Stimulated activated CD4-positive, alpha-beta T cell treated with anti-CD3 and anti-CD28 coated beads, Interleukin-4, amount 100 ng/mL, for 48 hours (primary cell): ENCODE measurements at places on chromosomes 5 and 9.

DNA sequence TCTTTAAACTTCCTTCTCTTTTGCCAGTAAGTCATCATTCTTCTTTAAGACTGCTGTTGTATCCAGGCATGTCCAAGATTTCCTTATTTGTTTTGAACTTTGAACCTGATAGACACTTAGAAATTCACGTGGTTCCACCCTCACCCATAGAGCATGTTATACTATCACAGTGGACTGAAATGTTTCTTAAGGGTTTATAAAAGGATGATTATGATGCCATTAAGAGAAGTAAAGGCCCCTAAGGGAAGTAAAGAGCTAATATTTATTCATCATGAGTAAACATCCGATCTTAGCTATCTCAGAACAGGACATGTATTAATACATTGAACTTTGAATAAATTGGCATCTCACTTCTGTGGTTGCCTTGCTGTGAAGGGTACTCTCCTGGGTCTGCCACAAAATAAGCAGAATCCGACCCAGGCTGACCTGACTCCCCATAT, 49.8 kb downstream of the PRKACG start:
- no peak for DNase-seq

DNA sequence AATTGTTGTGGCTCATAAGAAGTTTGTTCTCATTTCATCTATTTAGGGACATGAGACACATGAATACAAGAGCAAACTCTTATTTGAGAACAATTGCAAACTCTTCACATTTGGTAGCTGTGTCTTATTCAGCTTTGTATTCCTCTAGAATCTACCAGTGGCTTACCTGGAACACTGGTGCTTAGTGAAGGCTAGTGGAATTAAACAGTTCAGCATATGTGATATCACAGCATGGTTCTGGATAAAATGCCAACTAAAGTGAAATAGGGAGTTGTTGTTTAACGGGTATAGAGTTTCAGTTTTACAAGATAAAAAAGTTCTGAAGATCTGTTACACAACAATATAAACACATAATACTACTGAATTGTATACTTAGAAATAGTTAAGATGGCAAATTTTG, 48.9 kb downstream of the NRG2 start:
- no peak for DNase-seq

GRCh38 chr9:99019510-99020331, 76.0 kb downstream of the COL15A1 start:
- no peak for DNase-seq

GRCh38 chr5:96195123-96195522, 233.5 kb upstream of the ELL2 start:
- DNase-seq = no peak

DNA sequence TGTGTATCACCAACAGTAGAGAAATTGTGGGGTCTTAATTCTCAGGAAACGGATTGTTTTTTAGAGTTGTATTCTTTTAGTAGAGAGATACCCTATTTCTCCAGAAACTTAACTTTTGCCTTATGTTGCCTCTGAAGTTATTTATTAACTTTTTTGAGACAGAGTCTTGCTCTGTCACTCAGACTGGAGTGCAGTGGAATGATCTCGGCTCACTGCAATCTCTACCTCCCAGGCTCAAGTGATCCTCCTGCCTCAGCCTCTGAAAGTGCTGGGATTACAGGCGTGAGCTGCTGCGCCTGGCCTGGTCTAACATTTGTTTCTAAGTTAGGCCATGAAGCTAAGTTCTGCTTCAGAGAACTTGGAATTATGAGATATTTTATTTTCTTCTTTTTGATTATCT, 75.0 kb downstream of the CFAP95 start:
- DNase-seq = no peak

- DNase-seq = no peak
Measured at GRCh38 chr9:94826644-94827410, 100.3 kb downstream of the AOPEP start.

GRCh38 chr5:87154191-87154590, 113.5 kb upstream of the RASA1 start:
- DNase-seq = no peak

DNA sequence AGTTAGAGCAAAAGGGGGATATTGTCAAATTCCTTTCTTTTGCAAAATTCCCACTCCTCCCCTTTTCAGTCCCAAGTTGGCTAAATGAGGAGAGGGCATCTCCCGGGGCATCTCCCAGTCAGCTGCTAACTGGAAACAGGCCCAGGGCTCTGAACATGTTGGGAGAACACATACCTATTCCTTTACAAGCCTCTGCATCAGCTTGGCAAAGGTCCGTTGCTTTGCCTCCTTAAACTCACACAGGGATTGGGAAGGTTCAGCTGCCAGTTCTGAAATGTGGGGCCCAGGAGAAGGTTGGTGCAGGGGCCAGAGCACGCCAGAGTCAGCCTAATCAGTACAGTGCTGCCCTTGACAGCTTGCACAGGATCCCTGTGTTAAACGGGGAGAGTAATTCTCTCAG, 11.0 kb upstream of the DMRT3 start:
- no peak for DNase-seq

DNA sequence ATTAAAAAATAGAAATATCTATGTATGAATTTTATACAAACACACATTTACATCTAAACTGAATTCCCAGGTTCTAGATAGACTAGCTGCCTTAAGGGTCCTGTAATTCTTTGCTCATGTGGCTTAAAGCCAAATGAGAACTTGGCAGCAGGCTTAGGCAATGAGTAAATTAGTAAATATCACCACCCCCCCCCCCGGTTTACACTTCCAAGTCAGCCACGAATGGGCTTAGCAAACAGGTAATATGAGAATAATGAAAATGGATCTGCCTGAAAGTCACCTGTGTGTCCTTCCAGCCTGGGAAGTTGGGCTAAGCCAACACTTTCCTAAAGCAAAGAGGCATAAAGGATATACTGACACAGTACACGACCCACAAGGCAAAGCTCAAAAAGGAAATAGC, 108.6 kb downstream of the KLHL3 start:
- DNase-seq = no peak

DNA sequence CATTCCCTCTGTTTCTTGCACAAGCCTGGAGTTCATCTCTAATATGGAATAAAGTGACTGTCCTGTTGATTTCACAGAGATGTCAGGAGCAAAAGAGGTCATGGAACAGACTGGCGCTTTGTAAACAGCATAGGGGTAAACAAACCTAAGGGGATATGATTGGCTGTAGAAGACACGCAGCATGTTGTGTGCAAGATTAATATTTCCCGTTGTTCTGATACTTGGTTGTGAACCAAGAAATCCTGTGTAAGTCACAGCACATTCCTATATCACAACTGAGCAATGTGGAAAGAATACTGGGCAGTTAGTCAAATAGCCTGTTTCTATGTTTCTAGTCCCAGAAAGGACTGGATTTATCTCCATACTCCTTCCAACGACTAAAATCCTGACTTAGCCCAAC, 3.2 kb downstream of the ADAMTS12 start:
- DNase-seq = no peak

- no peak for DNase-seq
Measured at GRCh38 chr9:33436445-33436844, 10.9 kb downstream of the AQP3 start.

GRCh38 chr5:33691856-33692255, 199.9 kb downstream of the ADAMTS12 start:
- no peak for DNase-seq

DNA sequence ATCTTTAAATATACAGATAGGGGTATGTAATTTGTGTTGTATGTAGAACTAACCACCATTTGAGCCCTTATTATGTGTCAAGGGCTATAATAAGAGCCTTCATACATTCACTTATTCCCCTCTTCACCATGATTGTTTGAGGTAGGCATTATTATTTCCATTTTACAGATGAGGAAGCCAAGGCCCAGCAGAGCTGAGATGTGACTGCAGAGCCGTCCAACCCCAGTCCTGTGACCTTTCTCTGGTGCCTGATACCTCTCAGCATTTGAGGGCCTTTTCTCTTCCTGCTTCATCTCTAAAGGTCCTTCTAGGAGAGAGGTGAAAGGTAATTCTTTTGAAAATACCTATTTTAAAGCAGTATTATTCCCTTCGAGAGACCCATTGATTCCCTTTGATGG, 37.3 kb downstream of the PIP5K1B start:
- no peak for DNase-seq

GRCh38 chr9:99118782-99119466, 14.0 kb downstream of the TGFBR1 start:
- peak; percentile 32 for DNase-seq

DNA sequence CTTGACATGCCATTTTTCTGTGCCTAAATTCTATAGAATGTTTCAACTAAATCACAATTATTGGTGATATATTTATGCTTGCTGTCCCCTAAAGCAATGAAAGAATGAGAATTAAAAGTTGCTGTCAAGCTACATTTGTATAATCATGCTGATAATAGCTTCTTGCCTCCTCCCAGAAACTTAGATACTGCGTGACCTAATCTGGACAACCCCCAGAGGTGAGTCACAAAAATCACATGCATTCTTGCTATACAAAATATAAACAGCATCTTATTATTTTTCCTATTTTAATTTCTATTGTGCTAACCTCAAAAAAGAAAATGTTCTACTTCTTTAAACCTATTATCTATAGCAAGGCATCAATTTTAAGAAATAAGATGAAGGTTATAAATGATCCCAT, 995.8 kb upstream of the ACO1 start:
- no peak for DNase-seq

- DNase-seq = no peak
Measured at GRCh38 chr5:174563899-174564298, 160.5 kb upstream of the MSX2 start.

- no peak for DNase-seq
Measured at GRCh38 chr9:69307446-69308205, 17.4 kb upstream of the ENTREP1 start.

DNA sequence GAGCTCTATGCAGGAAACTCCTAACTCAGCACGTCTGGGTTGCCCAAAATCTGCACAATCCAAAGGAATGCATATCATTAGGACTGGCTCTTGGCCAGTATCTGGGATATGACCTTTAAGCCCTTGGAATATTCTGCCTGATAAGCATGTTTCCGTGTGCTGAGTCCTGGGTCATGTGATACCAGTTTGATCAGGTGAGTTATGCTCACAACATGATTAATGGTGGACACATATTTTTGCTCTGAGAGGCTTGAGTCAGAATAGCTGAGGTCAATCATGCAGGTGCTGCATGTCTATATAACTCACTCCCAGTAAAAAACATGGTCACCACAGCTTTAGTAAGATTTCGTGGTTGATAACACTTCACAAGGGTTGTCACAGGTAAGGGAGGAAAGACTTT, 408.8 kb downstream of the YTHDC2 start:
- no peak for DNase-seq

DNA sequence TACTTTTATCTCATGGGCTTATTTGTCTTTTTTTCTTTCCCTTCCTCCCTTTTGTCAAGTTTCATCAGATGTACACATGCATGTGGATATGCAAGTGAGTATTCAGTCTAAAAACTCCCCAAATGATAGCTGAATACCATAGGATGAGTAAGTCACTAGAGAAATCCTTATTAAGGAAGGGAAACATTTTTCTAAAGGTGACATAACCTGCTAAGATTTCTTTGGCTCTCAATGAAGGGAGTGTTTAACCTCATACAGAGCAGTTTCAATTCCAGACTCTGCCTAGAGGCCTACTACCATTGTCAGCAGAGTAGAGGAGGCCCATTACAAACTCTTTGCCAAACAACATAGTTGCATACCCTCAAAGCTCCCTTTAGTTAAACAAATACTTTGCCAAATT, 192.4 kb downstream of the ARHGEF28 start:
- no peak for DNase-seq

GRCh38 chr9:89853931-89854330, 249.1 kb downstream of the GADD45G start:
- no peak for DNase-seq

- no peak for DNase-seq
Measured at GRCh38 chr5:56962286-56962685, 10.4 kb upstream of the MIER3 start.

GRCh38 chr5:10503997-10504793, 59.7 kb upstream of the ANKRD33B start:
- no peak for DNase-seq

DNA sequence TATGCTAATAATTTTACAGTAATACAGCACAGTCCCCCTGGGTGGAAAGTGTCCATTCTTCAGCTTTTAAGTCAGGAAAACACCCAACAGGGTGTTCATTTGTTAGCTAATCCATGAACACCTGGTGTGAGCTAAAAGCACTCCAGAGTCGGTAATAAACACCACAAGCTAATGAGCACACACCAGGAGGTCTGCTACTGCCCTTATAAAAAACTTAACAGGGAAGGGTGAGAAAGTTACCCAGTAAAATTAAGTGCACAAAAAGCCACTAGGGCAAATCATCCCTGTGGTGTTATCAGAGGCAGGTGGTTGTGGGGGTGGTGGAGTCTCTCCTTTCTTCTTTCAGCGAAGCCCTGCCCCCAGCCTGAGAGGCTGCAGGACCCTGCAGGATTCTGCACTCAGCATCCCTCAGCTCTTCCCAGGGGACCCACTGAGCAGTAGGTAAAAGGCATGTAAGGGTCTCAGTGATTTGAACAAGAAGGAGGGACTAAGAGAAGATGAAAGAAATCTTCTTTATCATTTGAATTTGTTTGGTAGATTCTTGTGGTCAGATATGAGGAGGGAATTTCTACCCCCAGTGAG, 14.4 kb downstream of the GDNF start:
- DNase-seq = no peak
